ENCODE measurements at places on chromosomes 1 and 21.

DNA sequence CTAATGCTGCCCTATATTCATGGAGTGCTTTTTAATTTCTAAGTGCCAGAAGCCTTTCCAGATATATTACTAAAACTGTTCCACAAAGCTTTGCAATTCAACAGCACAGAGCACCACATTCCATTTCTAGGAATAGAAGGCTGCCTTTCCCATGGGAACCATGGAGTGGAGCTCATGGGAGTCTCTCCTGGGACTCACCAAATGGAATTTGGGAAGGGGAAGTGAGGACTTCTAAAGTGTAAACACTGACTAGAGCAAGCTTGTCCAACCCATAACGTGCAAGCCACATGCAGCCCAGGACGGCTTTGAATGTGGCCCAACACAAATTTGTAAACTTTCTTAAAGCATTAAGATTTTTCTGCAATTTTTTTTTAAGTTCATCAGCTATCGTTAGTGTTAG, 190.4 kb upstream of the TNR start:
- no peak for DNase-seq

- no peak for DNase-seq
These were observed 38.7 kb downstream of the CFH start for GRCh38 chr1:196690582-196690981.

DNA sequence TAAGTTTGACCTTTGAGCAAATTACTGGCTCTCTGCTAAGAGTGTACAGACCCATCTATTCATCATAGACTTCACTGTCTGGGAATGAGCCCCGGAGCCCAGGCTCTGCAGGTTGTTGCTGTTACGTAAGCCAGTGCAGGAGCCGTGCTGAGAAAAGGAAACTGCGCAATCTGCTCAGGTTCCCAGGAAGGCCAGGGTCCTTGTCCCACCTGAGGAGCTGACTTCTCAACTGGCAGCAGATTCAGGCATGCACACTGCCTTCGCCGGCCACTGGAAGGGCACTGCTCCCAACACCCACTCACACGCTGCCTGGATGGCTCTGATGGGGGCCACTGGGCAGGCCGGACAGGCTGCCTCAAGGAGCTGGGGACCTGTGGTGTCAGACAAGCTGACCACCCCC, 19.5 kb downstream of the RCAN1 start:
- no peak for DNase-seq

- peak; percentile 56 for DNase-seq
These were observed 128.0 kb downstream of the SETD4 start for GRCh38 chr21:35932232-35932911.

- DNase-seq, result no peak
These were observed 87.2 kb downstream of the PEX14 start for GRCh38 chr1:10561955-10562354.

GRCh38 chr21:45962531-45963231, 18.9 kb upstream of the COL6A1 start:
- DNase-seq, result peak; percentile 59

DNA sequence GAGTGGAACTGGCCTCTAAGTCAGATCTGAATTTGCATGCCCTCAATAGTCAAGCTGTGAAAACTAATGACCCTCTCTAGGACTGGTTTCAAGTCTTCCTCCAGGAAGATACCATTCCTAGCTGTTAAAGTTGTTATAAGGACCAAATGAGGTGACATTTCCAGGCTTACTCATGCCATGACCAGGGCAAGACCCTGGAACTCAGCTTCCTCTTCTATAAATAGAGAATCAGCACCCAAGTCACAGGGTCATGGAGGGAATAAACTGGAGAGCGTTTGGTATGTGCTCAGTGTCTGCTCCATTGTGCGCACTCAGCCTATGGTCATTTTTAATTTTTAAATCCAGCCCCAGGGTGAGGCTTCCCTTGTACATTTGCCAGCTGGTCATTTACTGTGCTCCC, 2.5 kb downstream of the S100A9 start:
- DNase-seq, result no peak

- peak; percentile 67 for DNase-seq
These were observed 5.4 kb upstream of the TOE1 start for GRCh38 chr1:45334308-45335245.

DNA sequence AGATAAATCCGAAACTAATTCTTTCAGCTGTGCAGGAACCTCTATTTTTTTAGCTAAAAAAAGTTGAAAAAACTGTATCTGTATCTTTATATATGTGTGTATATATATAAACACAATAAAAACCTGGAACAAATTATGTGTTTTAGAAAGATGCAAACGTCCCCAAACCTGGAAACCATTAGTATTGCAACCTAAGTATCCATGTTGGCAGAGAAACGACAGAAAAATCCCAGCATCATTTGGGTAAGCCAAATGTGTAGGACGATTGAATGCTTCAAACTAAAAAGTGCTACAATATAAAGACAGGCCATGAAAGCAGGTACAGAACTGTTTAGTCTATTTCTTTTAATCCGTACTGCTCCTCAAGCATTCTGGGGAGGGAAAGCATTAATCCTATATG, 87.9 kb downstream of the AHCTF1 start:
- DNase-seq, result no peak

- no peak for DNase-seq
These were observed 766 bp downstream of the ATP2B4 start for GRCh38 chr1:203627398-203627797.

- no peak for DNase-seq
These were observed 16.8 kb downstream of the TSEN15 start for GRCh38 chr1:184068354-184068753.

- DNase-seq, result no peak
These were observed 74.6 kb downstream of the CD247 start for GRCh38 chr1:167443757-167444156.

DNA sequence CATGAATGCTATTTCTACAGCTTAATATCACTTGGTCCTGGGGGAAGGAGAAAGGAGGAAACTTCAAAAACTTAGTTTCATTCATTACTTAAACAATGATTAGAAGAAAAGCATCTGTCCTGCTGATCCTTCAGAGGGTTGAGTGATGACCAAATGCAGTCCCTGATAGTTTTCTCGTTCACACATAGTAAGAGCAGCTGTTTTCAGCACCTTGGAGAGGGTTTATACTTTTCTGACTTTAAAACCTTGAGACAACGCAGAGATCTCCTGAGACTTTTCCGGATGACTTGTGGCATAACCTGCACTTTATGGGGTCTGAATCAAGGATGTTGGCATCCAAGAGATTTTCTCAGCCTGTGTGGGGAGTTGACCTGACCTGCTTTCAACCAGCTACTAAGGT, 94.0 kb upstream of the KCND3 start:
- no peak for DNase-seq

DNA sequence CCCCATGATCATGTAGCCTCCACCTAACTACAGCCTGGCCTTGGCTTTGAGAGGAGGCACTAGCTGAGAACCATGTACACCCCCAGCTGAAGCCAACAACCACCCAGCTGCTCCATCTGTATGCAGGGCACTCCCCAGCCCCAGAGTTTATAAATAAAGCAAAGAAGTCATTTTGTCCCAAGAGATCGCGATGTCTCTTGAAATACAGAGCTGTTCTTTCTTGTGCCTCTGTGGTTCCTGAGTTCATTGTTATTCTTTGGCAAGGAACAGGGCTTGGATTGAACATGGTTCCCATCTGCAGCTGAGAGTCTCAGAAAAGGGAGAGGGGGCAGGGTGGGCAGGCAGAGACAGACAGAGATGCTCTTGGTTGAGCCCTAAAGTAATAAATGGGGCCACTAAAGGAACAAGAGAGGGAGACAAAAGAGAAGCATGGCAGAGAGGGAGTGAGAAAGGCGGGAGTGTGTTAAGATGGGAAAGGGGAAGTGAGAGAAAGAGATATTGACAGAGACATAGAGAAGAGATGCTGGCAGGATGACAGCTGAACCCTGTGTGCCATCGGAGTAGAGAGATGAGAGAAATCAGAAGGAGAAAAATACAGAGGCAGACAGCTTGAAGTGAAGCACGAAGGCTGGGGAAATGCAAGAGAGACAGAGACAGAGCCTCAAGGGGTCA, 63.3 kb downstream of the TNR start:
- no peak for DNase-seq

- no peak for DNase-seq
These were observed 23.6 kb upstream of the ANGPTL3 start for GRCh38 chr1:62573675-62574074.

GRCh38 chr1:154352581-154353459, 27.5 kb downstream of the ATP8B2 start:
- peak; percentile 63 for DNase-seq

DNA sequence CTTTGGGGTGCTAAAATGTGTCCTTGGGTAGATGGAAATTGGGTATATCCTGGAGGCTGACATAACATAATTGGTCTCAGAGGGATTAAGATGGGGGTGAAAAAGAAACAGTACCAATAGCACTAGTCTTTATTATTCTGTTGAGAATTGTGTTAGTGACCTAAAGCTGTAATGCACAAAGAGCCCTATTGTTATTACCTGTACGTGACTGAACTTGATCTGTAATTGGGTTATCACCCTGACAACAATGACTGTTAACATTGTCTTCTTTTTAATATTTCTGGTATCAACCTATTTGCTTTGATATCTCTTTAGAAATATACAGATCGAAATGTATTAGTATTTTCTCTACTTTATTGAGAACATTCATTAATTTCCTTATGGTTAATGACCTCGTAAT, 147.6 kb downstream of the NEK7 start:
- no peak for DNase-seq

GRCh38 chr1:8863794-8864233, 14.7 kb downstream of the ENO1 start:
- no peak for DNase-seq

- DNase-seq, result no peak
These were observed 3.3 kb upstream of the CD55 start for GRCh38 chr1:207318072-207318619.

DNA sequence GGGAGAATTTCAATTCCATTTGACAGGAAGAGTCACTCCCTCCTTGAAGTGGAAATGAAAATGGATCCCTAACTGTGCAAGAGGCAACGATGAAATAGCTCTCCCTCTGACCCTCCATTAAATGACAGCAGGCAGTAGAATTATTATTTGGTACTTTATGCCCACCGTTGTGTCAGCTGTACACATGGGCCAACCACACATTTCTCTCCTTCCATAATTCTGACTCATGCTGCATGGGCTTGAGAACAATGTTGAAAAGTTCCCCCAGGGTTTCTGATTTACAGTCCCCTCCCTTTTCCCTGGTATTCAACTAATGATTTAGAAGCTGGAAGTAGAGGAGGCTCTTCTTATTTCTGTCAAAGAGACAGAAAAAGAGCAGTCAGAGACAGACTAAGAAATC, 103.5 kb downstream of the RGS7 start:
- DNase-seq, result no peak

DNA sequence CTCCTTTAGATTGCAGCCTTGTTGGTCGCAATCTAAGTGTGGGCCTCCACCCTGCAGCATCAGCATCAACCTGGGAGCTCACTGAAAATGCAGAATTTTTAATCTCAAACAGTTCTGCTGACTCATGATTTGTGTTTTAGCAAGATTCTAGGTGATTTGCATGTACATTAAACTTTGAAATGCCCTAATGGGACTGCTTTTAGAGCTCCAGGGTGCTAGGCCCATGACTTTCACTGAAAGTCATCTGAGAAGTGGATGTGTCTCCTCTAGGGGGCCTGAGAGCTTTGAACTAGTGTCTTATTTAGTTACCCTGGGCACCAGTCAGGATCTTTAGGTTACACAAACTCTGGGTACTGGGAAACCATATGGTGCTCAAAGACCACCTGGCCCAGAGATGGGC, 9.0 kb downstream of the TRIM67 start:
- DNase-seq, result no peak

DNA sequence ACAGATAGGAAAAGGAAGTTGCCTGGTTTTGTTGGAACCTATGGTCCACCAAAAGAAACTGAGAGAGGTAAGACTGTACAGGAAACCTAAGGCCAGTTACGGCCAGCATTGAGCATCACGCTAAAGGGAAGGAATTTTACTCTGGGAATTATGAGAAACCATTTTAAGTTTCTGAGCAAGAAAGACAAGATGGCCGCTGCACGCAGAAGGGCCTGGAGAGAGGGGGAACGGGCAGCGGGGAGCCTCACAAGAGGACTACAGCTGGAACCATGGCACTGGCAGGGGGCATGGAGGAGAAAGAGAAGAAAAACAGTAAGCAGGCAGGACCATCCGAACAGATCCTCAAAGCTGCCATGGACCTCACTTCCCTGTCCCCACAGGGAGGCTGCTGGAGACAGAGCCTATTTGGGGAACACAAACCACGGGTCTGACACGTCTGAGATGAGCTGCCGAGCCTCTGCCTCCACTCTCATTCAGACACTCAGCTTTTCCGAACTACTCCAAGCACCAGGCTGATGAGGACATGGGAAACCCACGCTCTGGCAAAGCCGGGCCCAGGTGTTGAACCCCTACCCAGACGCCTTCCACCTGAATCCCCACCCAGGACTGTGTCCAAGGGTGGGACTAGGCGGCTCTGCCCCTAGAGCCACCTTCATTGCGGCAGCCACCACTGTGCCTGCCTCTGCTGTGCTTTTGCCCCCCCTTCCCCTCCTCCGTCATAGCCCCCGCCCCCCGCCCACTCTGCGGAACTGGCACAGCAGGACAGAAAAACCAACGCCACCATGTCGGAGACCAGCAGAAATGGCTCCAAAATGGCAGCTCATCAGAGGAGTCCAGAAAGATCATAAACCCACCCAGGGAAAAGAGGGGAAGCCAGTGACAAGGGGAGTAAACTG, 69.0 kb downstream of the CD46 start:
- DNase-seq, result no peak

GRCh38 chr1:34750610-34751009, 4.2 kb upstream of the GJB5 start:
- DNase-seq, result no peak

DNA sequence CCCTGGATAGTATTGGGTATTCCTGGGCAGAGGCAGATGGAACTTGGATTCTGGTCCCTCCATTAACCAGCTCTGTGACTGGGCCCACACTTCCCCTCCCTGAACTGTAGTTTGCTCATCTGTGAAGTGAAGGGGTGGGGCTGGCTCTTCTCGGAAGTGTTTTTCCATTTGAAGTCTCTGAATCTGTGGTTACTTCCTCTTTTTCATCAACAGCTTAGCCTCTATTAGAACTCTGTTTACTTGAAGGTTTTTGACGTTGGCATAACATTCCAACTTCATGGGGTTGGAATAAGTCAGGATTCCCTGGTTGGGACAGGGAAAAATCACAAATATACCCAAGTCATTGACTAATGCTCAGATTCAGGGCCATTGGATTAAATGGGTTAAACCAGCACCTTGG, 3.6 kb downstream of the KIAA0040 start:
- no peak for DNase-seq

- DNase-seq, result no peak
These were observed 99.1 kb upstream of the NGF start for GRCh38 chr1:115437196-115437595.

Data from Right ventricle myocardium superior (tissue), 1 donor.